Keratinocyte (primary cell): ENCODE measurements at places on chromosomes 11 and 22.

DNA sequence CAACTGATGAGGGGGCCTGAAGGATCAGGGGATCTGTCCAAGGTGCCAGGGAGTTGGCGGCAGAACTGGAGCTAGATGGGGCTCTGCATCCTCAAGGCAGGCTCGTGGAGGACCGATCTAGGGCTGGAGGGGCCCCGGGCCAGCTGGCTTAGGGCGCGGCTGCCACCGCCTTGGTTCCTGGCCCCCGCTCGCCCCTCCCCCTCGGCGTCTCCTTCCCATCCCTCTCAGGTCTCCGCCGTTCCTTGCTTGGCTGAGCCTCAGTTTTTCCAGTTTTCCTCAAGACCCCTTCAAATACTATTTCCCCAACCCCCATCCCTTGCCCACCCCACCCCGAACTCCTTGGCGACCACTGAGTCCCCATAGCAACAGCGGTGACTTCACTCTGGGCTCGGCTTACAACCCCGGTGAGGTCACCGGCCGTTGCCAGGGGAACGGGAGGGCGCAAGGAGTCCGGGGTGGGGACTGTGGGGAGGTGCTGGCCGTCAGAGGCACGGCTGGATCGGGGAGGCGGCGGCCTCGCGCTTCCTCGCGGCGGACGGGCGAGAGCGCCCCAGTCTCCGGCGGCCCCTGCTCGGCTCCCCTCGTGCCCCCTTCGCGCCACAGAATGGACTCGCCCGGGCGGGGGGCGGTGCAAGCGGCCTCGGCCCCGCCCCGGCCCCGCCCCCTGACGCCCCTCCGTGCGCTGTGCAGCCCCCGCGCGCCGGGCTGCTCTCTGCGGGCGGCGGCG is 7.5 kb downstream of the FREY1 start:
- peak overlapping the region; percentile 52 for H3K4me3 ChIP-seq
- H3K27me3 ChIP-seq, result peaks cover 32% of the 10 kb centered on the region
- DNase-seq, result peak; percentile 41

DNA sequence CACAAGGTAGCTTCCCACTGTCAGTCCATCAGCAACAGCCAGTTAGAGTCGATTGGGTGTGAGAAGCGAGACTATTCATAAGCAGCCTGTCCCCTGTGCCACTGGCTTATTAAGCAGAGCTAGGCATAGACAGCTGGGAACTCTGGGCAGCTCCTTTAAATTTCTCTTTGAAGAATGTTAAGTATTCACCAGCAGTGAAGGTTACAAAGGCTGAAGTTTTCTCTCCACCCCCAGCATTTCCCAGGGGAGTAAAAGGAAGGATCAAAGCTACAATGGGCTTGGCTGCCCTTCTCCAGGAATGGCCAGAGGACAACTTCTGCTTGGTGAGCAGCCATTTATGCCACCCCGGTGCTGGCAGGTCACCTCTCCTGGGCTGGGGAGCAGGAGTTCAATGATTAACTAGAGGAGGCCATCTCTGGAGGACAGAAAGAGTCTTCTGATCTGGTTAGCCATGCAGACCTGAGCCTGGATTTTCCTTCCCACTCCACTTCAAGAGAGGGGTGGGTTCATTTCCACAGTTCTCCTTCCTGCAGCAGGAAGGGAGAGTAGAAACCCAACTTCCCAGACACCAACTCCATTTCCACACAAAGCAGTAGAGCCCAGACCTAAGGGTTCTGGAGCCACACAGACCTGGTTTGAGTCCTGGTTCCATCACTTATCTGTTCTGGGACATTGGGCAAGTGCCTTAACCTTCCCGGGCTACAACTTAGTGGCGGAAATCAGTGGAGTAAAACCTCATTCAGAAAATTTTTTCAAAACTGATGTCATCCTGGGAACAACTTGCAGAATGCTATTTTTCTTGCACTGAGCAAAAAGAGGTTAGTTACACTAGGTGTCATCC is 22.6 kb downstream of the POU2AF3 start:
- H3K36me3 ChIP-seq, result no peaks in the 10 kb centered on the region
- H3K4me3 ChIP-seq, result no peak overlapping the region
- H3K4me1 ChIP-seq, result no peaks in the 10 kb centered on the region
- H3K27ac ChIP-seq, result no peak overlapping the region
- H3K27me3 ChIP-seq, result peaks cover 12% of the 10 kb centered on the region

DNA sequence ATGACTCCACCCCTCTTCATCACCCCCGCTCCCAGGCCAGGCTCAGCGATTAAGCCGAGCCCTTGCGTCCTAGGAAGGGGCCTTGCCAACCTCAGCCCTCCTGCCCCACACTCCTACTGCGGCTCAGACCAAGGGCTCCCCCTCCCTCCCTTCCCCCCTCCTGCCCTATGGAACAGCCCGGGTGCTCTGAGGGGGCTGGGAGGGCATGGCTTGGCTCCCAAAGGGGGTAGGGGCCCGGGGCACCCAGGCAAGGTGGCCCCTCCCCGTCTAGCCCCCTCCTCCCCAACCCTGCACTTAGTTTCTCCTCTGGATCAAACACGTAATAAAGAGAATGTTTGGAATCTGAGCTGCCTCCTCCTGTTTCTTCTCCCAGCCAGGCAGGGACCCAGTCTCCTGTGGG is 6.3 kb downstream of the RCOR2 start:
- no peaks in the 10 kb centered on the region for H3K4me1 ChIP-seq
- H3K27me3 ChIP-seq, result peaks cover 1% of the 10 kb centered on the region
- peaks cover 7% of the 10 kb centered on the region for H3K36me3 ChIP-seq
- H3K27ac ChIP-seq, result no peak overlapping the region
- H3K4me3 ChIP-seq, result no peak overlapping the region

DNA sequence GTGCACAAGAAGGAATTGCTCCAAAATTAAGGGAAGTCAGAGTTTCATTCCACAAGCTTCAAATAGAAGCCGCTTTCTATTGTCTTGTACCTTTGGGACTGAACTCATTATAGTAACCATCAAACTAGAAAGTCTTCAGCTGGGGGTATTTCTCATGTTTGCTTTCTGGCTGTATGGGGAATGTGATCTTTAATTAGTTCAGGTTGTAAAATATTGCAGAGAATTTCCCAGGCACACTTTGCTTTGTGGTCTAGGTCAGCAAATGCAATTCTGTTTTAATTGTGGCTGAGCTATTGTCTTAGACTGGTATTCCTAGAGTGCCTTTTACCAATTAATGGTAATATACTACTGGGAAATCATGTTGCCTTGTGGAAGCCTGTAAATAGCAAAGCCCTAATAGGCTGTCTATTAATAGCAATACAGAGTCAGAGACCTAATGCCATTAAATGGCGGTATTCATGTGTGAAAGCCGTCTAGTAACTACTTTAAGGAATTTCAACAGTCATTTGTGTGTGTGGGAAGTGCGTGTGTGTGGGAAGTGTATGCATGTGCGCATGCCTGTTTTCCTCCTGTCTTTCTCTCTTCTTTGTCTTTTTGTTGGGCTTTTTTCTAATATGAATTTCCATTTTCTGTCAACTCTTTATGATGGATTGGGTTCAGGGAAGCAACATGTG is 276.6 kb downstream of the FAT3 start:
- no peaks in the 10 kb centered on the region for H3K36me3 ChIP-seq
- H3K27me3 ChIP-seq, result no peaks in the 10 kb centered on the region
- DNase-seq, result no peak

DNA sequence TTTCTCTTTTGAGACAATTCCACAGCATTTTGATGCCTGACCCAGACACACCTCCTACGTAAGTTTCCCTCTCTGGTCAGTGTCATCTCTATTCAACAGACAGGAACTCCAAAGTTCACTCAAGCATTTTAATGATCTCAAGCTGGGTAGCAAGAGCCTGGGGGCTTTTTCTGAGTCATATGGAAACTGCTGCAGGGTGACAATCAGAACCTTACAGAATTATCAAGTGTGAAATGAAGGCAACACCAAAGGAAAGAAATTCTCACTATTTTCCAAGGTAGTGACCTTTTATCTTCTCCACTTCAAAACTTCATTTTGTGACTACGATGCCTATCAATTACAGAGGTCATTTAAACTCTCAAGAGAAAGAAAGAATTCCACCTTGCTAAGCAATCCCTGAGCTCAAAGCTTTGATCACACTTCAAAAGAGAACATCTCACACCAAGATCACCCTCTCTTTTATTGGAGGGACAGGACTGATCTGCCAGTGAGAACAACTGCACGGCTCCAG is 229.0 kb upstream of the ZC3H12C start:
- H3K4me3 ChIP-seq, result no peak overlapping the region
- no peak for DNase-seq
- H3K4me1 ChIP-seq, result peaks cover 8% of the 10 kb centered on the region
- no peaks in the 10 kb centered on the region for H3K36me3 ChIP-seq
- H3K27ac ChIP-seq, result no peak overlapping the region
